ENCODE measurements at places on chromosomes 1 and 21.

GRCh38 chr1:66476774-66477173, 57.2 kb upstream of the SGIP1 start:
- DNase-seq: no peak

DNA sequence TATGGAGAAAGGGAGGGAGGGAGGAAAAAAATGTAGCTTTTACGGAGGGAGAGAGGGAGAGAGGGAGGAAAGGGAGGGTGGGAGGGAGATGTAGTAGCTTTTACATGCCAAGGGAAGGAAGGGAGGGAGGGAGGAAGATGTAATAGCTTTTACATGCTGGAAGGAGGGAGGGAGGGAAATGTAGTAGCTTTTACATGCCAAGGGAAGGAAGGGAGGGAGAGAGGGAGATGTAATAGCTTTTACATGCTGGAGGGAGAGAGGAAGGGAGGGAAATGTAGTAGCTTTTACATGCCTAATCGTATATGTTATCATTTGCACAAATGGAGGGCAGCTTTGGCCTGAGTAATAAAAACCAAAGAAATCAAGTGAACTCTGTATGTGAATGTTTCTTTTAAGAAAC, 35.6 kb downstream of the EEIG2 start:
- no peak for DNase-seq

DNA sequence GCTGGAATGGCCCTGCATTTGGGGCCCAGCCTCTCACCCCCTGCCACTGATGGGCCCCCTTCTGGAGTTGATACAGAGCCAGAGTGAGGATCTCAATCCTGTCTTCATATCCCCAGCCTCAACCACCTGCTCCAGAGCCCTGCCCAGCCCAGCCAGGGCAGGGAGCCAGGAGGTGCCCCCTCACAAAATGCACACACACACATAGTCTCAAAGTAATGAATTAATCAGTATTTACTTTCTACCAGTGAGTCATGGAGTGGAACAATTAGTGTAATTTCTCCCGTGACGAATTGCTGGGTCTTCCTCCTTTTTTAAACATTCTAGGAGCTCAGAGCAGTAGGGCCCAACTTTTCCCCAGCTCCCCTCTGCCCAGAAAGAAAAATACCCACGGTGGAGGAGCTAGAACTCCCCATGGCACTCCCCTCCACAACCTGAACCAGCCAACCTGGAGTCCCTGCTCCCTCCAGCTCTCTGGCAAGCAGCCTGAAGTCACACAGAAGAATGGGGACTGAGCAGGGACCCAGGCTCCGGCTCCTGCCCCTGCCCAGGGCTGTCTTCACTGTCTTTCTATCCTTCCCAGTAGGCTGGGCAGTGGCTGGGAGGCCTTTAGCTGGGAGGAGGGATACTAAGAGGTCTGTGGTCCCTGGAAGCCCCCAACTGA, 29.3 kb downstream of the SDC3 start:
- DNase-seq: no peak

- DNase-seq: no peak
These were observed 95.9 kb upstream of the GALNT2 start for GRCh38 chr1:229971141-229971540.

GRCh38 chr1:19866758-19867157, 15.4 kb upstream of the OTUD3 start:
- DNase-seq: no peak

- DNase-seq: no peak
These were observed 79.3 kb upstream of the B3GALT2 start for GRCh38 chr1:193265716-193266115.

DNA sequence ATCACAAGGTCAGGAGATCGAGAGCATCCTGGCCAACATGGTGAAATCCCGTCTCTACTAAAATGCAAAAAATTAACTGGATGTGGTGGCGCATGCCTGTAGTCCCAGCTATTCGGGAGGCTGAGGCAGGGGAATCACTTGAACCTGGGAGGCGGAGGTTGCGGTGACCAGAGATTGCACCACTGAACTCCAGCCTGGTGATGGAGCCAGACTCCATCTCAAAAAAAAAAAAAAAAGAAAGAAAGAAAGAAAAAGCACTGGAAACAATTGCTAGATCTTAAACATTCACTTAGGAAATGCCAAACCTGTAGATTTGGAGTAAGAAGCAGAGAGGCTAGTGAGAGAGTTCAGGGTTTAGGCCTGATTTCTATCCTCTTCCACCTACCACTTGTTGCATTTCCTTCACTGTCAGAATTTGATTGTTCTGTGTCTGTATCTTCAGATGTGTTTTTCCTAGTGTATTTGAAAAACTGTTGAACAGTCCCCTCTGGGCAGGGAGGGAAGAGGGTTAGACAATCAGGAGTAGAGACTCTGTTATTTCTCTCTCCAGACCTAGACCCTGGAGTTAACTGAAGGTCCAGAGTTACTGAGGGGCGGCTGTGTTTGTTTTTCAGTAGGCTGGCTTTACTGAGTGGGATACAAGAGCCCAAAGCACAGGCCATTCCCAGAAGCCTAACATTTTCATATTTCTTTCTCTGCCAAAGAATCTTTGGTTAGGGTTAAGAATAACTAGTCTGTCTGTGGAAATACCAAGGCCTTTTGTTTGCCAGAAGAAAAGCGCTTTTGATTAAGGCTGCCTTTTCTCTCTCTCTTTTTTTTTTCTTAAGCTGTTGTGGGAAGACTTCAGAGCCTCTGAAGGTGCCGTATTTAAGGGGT, 31.1 kb upstream of the MACF1 start:
- no peak for DNase-seq

- DNase-seq: no peak
These were observed 114.2 kb upstream of the NR5A2 start for GRCh38 chr1:199913318-199913717.

- DNase-seq: no peak
These were observed 3.3 kb upstream of the ATP1A4 start for GRCh38 chr1:160148121-160148520.

DNA sequence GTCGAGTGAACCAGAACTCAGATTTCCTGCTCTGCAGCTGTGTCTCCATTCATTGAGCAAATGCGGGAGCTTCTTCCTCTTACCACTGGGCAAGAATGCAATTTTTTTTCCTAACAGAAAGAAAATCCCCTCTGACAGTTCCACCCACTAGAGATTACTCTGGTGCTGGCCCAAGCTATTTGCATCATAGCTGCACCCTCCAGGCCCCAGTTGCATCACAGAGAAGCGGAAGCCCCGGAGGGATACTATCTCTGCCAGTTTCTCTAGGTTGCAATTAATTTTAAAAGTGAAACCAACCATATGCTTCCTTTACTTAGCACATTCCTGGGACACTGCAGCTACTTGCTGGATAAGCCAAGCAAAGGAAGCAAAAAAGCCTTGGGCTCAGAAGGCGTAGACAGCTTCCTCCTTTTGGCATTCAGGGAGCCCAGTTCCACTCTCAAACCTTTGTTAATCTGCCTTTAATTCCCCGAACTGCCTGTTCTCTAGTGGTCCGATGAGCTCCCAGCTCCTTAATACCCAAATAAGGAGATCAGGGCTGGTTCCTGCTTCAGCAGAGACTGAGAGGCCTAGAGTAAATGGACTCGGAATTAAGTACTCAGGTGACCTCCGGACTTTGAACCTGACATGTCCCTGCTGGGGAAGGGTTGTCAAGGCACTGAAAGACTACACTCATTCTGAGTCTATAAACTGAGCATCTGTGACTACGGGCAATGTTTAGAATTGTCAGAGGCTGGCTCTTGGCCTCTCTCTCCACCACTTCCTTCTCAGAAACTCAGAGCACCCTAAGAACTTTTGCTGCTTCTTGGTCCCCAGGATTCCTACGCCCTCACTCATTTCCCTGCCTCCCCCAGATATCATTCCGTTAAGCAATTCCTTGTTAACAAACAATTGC, 72.5 kb upstream of the TNFSF18 start:
- no peak for DNase-seq

GRCh38 chr1:48680411-48681035, 96.2 kb downstream of the BEND5 start:
- DNase-seq: no peak

- DNase-seq: no peak
These were observed 974.8 kb downstream of the ADGRL2 start for GRCh38 chr1:82775406-82776000.

- no peak for DNase-seq
These were observed 21.8 kb downstream of the TRPM2 start for GRCh38 chr21:44375281-44375651.

GRCh38 chr1:204255225-204255624, 41.4 kb upstream of the GOLT1A start:
- peak; percentile 82 for DNase-seq

DNA sequence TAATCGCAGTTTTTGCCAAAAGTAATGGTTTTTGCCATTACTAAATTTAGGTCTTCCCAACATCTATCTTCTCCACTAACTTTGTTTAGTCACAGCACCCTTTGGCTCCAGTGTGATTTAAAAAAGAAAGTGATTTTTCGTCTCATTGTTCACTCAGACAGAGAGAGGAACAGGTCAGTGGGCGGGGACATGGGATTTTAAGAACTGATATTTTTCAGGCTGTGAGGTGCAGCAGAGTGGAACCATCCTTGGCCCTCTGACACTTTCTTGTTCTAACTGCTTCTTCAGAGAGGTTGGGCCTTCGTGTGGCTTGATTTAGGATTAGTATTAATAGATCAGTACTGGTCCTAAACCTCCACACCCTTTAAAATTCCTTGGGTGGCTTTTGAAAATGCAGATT, 38.8 kb downstream of the CASQ2 start:
- DNase-seq: no peak

GRCh38 chr21:25887166-25887565, 152.4 kb downstream of the GABPA start:
- no peak for DNase-seq

DNA sequence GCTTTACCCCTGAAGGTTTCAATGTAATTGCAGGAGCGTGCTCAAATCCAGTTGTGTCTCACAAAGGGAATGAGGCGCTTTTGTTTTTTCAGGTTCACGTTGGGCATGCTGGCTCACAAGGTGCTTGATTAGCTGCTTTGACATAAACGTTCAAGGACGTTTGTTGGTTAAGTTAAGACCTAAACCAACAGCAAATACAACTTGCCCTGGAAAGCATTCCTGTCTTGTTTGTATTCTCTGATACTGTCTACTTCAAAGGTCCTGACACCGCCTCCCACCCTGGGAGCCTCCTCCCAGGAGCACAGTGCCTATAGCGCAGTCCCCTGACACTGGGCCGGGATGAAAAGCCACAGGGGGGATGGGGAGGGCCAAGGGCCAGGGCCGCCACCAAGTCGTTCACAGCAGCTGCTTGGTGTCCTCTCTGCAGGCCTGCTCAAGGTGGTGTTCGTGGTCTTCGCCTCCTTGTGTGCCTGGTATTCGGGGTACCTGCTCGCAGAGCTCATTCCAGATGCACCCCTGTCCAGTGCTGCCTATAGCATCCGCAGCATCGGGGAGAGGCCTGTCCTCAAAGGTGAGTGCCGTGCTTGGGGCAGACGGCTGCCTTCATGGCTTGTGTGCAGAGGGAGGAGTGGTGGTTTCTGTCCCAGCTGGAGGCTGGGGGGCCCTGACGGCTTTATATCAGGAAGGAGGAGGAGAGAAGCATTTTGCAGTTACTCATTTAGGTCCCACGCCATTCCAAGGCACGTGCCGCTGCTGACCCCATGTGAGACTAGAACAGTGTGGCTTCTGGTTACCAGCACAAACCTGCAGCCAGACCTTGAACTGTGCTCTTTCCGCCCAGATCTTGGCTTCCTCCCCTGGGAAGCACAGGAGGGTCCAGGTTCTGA, 6.1 kb downstream of the FAM3B start:
- no peak for DNase-seq

DNA sequence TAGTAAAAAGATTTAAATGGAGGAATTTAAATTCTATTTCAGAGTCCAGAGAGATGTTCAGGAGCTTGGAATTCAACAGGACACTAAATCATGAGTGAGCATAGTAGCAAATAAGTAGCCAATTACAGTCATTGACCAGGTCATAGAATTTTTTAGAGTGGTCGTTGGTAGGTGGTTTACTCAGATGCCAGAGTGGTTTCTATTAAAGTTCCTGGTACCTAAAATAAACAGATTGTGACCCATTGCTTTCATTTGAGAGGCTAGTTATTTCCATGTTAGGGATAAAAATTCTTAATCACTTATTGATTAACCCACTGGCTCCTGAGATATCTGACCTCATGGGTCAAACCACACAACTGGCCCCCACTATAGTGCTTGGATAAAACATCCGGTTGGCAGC, 201.3 kb downstream of the ASTN1 start:
- no peak for DNase-seq

DNA sequence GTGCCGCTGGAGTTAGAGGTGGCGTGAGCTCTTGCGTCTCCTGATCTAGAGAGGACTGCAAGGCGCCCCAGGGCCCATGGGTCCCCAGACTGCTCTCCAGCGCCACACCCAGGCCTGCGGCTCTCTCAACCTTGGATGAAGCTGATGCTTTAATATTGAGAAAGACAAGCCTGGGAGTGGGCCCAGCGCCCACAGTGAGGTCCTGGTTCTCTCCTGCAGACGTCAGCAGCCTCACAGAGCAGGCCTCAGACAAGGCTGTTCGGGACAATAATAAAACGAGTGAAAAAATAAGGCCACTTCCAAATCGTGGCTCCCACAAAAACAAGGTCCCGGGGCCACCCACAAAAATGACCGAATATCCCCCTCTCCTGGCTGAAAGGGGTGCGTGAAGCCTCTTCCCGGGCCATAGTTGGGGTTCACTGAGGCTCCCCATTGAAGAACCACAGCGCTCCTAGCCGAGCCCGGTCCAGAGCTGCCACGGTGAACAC, 6.0 kb upstream of the DNMT3L start:
- DNase-seq: no peak

DNA sequence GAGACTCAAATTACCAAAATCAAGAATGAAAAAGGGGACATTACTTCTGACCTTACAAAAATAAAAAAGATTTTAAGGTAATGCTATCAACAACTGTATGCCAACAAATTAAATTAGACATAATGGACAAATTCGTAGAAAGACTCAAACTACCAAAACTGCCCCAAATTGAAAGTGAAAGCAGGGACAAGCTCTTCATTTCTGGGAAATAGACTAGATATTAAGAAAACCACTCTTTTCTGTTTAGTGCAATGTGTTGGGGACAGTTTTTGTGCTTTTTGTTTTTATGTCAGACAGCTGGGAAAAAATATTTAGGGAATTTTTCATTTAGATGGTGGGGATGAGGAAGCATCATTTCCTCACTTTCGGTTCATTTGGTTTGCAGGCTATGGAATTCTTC, 4.9 kb upstream of the GBP1 start:
- DNase-seq: no peak

- DNase-seq: no peak
These were observed 53.2 kb upstream of the MRPS6 start for GRCh38 chr21:34020005-34020847.

GRCh38 chr1:69090752-69091151, 477.0 kb upstream of the LRRC7 start:
- DNase-seq: no peak

- no peak for DNase-seq
These were observed 23.0 kb upstream of the PLEKHA6 start for GRCh38 chr1:204382714-204383083.

DNA sequence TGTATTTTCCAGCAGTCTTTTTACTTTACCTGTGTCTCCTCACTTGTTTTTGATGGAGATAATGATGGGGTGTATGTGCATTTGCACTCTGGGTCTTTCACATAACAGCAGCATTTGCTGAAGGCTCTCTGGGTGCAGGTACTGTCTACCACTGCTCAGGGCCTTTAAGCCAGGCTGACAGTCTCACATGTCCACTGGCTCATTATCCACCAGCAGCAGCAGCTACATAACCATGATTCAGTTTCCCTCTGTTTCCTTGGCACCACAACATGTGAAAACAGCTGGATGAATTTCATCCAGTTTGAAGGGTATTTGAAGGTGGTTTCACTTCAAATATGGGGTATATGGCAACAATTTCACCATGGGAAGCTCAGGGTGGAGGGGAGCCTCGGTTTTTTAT, 41.2 kb upstream of the ROR1 start:
- DNase-seq: no peak

- no peak for DNase-seq
These were observed 58.5 kb downstream of the KIF26B start for GRCh38 chr1:245213066-245213831.

- no peak for DNase-seq
These were observed 20.8 kb downstream of the ACADM start for GRCh38 chr1:75745276-75745675.
